SIG-M5 (cell line): ENCODE measurements at places on chromosomes 7 and 10.

DNA sequence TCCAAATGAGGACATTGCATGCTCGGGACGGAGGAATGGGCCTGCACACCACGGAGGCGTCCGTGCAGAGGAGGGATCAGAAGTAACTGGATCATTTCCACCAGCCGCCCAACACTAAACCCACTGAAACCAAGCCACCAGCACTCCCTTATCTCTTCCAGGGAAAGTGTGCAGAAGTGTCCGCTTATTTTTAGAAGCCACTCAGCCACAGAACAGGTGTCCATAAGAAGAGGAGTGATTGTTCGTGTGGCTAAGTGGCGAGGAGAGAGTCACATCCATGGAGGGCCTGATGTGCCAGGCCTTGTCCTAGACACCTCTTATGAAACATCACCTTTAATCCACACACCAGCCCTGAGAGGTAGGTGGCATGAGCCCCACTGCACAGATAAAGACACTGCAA lies 407.9 kb upstream of the NPVF start:
- no peak for DNase-seq

- no peak for DNase-seq
These were observed 21.7 kb downstream of the AMZ1 start for GRCh38 chr7:2709553-2710285.

GRCh38 chr7:43803865-43804264 lies 45.4 kb downstream of the BLVRA start:
- no peak for DNase-seq

DNA sequence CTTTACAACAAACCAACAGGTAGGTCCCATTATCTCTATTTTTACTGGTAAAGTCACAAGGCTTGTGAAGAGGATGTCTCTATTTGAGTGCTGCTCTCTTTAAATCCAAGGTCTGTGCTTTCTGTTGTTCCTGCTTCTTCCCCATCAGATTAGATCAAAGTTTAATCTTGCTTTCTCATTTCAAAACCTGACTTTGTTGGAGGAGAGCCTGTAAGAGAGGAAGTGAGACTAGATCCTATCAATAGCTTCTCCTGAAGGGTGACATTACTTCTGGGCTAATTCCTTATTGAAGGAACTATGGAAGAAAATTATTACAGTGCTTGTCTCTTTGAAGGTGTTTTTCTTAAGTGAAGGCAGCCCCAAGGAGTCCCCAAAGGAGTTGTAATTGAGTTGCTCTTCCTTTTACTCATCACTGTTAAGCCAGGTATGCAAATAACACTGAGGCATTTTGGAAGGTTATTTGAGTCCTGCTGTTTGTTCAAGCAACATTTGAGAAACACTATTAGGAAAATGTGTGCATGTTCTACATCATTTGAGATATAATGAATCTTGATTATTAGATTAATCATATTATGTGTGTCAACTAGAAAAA lies 146.2 kb upstream of the MBL2 start:
- no peak for DNase-seq

DNA sequence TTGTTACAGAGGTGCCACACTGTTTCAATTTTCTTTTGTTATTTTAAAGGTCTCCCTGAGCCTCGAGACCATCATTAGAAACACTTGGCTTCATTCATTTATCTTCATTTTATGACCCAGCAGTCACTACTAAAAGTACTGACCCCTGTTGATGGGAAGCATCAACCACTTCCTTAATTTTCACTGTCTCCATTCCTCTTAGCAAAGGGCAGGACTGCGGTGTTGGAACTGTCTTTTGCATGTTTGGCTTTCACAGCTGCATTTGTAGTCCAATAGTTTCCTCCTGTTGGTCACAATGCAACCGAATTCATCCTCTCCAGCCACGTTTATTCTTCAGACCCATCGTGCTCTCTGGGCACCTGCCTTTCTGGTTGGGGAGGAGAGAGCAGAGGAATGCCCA lies 46.7 kb upstream of the PDZD8 start:
- DNase-seq: no peak

- no peak for DNase-seq
These were observed 22.4 kb upstream of the IFIT1B start for GRCh38 chr10:89355394-89355931.

DNA sequence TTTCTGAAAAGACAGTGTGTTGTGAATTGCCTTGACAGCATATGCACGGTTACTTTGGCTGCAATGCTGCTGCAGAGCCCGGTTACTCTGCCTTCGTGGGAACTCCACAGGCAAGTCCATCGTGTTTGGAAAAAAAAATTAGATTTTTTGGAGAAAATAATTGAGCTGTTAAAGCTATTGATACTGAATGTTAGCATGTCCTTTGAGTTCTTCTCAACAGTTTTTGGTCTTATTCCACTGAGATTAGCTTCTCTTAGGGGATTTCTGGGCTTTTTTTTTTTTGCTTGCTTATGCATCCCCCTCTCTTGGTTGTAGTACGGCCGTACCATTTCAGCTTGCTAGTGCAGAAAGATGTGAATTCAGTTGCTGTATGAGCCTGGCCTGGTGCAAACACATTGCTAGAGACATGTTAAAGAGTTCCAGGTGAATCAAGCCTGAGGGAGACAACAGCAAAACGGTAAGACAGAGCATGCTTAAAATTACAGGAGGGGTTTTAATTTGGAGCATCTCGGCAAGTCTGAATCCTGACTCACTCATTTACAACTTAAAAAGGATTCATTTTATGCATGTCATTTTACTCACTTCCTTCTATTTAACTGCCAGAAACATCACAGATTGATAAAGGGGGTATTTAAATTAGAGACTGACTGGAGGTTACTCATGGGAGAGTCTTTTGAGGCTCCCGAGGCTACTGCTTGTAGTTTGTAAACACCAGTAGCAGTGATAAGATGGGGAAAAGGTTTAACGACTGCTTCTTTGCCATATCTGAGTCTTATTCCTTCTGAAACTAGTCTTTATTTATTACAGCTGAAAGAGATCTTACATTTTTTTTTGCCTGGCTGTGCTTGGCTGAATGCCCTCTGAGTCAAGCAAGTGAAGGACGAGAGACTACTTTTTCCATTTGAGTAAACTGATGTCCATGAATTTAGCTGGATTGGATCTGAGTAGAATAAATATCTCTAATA lies 113.7 kb downstream of the CDK14 start:
- no peak for DNase-seq

DNA sequence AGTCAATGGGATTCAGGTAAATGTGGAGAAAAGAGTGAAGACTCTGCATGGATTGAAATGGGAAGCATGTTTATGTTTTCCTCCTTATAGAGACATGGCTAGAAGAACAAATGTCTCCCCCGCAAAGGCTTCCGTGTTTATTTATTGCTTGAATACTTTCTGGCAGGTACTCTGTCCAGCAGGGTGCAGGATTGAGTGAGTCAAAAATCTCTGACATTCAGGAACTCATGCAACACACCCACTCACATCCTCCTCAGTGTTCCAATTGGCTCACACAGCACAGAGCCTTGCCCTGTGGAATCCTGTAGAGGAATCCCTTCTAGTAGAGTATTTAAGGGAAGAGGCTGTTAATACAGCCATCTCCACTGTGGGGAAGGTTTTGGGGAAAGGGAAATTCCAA lies 290.3 kb upstream of the VWC2 start:
- no peak for DNase-seq

- no peak for DNase-seq
These were observed 320.3 kb upstream of the FOXK1 start for GRCh38 chr7:4361774-4362173.

GRCh38 chr7:75646571-75647102 lies 92.1 kb downstream of the HIP1 start:
- no peak for DNase-seq

GRCh38 chr10:132251928-132252327 lies 55.8 kb downstream of the STK32C start:
- no peak for DNase-seq

DNA sequence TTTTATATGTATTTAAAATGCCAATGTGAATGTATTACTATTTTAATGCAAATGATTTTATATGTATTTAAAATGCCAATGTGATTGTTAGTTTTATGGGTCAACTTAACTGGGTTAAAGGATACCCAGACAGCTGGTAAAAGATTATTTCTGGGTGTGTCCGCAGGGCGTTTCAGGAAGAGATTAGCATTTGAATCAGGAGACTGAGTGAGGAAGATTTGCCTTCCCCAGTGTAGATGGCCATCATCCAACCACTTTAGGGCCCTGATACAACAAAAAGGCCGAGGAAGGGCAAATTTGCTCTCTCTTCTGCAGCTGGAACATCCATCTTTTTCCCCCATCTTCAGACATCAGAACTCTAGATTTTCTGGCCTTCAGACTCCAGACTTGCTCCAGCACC lies 116.2 kb downstream of the BAMBI start:
- DNase-seq: no peak

DNA sequence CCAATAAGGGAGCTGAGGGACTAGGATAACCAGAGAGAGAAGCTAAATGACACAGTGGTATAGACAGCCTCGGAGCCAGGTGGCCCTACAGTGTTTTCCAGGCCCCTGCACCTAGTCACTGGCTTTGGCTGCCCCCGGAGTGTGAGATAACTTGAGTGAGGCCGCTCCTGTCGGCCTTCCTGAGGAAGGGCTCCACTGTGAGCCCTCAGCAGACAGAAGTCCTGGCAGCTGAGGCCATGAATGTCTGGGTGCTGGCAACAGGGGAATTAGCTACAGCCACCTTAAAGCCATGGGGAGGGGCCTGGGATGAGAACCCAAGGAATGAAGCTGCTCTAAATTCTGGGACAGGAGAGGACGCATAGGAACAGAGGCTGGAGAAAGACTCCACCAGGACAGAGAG lies 4.6 kb upstream of the GDF10 start:
- DNase-seq: no peak

DNA sequence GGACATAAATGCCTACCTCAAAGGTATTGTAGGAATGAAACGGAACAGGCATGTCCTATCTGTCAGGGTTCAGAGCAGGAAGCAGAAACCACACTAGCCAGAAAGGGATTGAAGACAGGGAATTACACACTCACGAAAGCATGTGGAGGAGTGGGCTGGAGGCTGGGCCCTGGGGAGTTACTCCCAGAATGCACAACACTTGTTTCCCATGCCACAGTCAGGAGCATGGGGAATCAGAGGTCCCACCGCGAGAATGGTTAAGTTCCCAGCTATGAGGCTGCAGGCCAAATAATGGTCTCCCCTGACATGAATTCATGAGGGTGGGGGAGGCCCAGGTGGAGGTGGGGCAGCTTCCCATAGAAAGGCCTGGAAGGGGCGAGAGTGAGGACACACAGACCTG lies 212.7 kb downstream of the HERPUD2 start:
- no peak for DNase-seq

- DNase-seq: no peak
These were observed 655.4 kb upstream of the MKI67 start for GRCh38 chr10:128781637-128782036.

DNA sequence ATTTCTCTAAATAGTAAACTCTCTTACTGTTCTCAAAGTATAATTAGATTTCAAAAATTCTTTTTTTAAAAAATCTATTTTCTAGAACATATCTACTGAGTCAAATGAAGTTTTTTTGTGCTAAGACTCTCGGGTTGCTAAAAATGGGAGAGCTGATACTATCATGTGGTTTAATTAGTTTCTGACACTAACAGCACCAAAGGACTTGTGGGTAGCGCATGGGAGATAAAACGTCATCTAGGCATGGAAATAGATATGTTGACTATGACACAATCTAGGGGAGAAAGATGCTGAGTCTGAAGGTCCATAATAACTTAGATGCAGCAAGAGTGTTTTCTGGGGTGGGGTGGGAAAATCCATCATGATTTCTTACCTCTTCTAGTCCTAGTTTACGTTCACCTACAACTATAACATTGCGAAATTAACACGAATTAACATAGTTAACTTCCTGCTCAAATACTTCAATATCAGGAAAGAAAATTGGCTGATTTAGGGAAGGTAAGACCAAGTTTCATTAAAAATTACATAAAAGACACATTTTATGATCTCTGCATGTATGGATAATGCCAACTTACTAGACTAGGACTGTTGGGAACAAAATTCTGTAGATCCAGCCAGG lies 14.3 kb upstream of the ARMC3 start:
- DNase-seq: no peak

GRCh38 chr7:25353196-25353595 lies 124.9 kb upstream of the NPVF start:
- DNase-seq: no peak

GRCh38 chr10:65348637-65349036 lies 1577.2 kb upstream of the LRRTM3 start:
- DNase-seq: no peak

DNA sequence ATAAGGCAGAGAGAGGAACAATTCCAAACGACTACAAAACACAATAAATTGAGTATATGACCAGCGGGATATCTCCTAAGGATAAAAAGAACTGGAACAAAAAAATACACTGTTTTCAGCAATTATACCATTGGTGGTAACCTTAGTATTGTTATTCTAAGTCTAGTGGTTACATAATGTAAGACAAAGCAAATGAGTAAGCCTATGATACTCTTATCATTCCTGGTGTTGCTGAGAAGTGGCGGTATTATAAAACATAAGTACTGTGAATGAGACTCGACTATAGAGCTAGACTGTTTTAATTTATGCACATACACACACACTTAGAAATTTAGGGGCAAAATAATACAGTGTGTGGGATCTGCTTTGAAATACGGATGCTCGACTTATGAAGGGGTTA lies 107.7 kb downstream of the NRBF2 start:
- no peak for DNase-seq

GRCh38 chr10:103800789-103801540 lies 54.4 kb downstream of the SH3PXD2A start:
- no peak for DNase-seq

- DNase-seq: no peak
These were observed 144.9 kb downstream of the UBE2H start for GRCh38 chr7:129807863-129808262.

DNA sequence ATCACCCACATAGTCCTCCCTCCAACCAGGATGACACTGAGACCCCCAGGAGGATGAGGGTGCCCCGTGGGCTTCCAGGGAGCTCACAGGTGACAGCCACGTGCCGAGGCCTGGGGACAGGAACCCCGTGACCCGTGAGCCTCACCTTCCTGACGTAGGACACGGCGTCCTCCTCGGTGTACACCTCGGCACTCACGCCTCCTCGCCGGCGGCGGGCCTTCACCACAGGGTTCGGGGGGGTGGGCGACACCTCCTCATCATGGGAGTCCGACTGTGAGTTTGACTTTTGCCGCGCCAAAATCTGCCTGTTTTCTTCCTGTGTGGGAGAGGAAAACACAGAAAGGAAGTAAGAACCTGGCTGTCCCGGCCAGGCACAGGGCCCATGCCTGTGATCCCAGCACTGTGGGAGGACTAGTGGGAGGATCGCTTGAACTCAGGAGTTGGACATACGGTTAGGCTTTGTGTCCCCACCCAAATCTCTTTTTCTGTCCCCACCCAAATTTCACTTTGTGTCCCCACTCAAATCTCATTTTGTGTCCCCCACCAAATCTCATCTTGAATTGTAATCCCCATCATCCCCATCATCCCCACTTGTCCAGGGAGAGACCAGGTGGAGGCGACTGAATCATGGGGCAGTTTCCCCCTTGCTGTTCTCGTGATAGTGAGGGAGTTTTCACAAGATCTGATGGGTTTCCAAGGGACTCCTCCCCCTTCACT lies 45.9 kb upstream of the DNAAF5 start:
- DNase-seq: no peak
